Hematopoietic multipotent progenitor cell (in vitro differentiated cells): ENCODE measurements at places on chromosomes 16 and 17. TPM values are rescaled to one million over a fixed set of nuclear protein-coding genes. Genes with fewer than 3 reads are reported as not detected.
A peak's percentile ranks its signal among the peaks of the same experiment; 100 is the strongest.

SLC5A10 gene
- 0.81 TPM for total RNA-seq

- DNase-seq: no peak
Observed at GRCh38 chr16:8853611-8854010, 15.2 kb downstream of the CARHSP1 start.

DNA sequence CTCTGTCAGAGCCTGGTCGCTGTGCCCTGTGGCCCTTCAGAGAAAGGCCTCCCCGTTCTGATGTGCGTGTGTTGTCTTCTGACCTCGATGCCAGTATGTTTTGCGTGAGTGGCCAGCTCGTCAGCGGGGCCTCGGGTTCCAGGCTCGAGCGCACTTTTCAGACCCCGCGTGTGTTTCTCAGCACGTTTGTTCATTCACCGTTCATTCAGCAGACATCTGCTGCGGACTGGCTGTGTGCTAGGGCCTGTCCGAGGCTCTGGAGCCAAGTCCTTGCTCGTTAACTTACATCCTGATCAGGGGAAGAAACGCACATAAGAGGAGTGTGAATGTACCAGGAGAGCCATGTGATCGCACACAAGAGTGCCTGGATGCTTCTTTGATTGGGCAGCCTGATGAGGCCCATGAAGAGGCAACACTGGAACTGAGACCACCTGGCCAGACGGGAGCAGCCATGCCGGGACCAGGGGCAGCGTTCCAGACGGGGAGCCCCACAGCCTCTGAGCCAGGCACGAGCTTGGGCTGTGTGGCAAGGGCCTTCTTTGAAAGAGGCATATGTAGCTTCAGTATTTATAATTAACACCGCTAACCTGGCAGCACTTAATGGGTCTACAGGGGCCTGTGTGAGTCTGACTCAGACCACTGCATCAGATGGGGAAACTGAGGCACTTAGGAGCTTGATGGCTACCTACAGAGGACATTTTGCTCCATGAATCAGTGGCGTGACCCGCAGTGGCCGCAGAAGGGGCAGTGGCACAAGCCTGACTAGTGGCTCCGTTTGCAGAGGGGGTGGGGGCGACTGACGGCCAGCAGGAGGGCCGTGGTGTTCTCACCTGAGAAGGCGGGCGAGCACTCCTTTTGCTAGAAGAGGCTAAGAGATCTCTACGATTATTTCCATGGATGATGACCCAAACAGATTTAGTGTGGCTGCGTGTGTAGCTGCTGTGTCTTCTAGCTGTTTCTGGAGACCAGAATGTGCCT lies 187.9 kb upstream of the CHMP6 start:
- no peak for DNase-seq

- no peak for DNase-seq
Observed at GRCh38 chr17:69819316-69820087, 255.5 kb upstream of the KCNJ16 start.

DNA sequence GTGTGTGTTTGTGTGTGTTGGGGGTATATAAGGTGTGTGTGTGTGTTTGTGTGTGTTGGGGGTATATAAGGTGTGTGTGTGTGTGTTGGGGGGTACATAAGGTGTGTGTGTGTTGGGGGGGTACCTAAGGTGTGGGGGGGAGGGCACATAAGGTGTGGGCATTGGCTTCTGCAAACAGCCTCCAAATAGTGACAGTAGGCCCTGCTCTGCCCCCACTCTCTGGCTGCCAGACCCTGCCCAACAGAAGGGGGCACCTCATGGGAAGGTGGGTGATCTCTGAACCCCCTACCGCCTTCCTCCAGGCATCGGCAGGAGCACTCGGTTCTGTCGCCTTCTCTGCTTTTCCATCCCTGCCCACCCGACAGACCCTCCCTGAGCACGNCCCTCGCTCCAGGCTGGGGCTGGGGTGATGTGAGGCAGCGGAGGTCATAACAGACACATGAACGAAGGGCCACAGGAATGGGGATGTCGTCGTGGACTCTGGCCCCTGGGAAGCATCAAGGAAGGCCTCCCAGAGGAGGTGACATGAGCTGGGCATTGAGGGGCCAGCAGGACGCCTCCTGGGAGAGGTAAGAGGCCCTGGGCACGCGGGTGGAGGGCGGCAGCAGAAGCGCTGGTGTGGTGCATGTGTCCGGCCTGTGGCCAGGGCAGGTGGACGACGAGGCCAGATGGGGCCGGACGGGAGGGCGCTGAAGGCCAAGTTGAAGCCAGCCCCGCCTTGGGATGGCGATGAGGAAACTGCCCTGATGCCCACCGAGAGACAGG lies 136.6 kb upstream of the RPH3AL start:
- peak; percentile 55 for DNase-seq

DNA sequence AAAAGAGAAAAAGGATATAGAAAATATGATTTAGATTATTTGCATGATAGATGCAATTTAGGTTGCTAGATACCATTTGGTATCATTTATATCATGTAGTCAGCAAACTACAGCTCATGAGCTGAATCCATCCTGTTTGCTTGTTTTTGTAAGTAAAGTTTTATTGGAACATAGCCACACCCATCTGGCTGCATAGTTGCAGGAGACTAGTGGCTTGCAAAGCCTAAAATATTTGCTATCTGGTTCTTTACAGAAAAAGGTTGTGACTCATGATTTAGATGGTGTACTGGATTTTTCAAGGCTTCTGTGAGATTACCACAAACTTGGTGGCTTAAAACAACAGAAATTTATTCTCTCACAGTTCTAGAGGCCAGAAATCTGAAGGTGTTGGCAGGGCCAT lies 49.9 kb downstream of the MAP2K4 start:
- no peak for DNase-seq

- no peak for DNase-seq
Observed at GRCh38 chr16:51039638-51040331, 111.3 kb downstream of the SALL1 start.

- peak; percentile 80 for DNase-seq
Observed at GRCh38 chr17:18033442-18034099, 5.4 kb downstream of the ATPAF2 start.

DNA sequence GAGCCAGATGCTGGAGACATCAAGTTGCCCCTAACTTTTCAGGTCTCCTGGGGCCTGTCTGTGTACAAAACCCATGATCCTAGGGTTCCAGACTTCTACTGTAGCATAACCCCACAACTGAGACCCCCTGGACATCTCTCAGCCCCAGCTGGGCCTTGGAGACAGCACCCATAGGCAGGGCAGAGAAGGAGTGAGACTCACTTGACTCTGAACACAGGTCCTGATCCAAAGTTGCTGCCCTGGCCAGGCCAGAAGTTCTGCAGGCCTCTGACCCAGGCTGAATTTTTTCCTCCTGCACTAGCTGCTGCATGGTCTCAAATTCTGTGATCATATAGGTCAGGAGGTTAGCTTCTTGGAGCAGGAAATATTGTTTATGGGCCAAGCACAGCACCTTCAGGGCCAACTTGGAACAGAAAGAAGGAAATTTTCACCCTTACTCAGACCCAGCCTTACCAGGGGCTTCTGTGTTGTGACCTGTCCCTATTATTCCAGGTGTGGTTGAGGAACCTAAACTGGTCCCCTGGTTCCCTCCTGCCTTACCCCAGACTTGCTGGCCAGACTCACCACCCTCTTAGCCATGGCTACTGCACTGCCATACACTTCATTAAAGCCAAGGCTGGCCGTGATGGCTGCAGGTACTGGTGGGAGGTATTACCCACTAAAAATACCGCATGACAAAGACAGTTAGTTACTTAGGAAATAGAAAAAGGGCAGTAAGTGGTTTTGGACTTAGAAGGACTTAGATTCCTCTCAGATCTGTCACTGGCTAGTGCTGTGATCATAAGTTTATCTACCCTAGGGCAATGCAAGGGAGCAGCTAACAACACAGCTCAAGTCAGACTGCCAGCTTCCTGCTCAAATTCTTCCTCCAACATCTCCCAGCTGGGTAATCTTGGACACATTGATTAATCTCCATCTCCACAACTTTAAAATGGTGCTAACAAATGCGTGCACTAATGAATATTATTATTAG lies 2180.1 kb downstream of the TP53TG3F start:
- no peak for DNase-seq

C16orf87 gene
- 3.5 TPM for total RNA-seq
